ENCODE measurements at places on chromosomes 7 and 10.

GRCh38 chr7:105742787-105743186, 133.6 kb downstream of the ATXN7L1 start:
- DNase-seq: no peak

DNA sequence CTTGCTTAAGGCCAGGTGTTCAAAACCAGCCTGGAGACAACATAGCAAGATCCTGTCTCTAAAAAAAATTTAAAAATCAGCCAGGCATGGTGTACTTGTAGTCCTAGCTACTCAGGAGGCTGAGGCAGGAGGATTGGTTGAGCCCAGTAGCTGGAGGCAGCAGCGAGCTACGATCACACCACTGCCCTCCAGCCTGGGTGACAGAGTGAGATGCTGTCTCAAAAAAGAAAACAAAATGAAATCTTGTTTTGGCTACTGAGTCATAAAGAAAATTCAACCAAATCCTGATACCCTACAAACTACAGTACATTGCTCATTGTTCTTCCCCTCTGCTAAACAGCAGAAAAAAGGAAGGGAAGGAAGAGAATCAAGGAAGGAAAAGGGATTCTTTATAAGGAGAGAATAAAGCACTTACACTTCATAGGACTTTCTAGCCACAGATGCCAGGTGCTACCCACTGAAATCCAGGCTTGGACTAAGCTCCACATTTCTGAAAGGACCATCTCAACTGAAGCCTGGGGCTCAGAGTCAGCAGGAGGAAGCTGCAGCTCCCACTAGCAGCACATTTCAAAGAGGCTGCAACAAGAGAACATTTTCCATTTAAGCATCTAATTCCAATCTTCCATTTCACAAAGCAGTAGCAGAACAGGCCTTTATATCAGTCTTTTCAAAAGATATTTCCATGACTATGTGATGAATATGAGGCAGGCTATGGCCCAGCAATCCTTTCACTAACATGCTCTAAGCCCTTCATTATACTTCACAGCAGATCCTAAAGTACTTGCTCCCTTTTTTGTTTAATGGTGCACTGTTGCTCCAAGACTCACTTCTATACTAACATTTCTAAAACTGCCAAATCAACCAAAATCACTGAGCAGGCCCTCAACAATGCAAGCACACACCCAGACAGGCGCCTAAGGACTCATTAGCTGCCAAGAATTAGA, 13.5 kb downstream of the TNPO3 start:
- no peak for DNase-seq

GRCh38 chr10:122650331-122650730, 49.3 kb downstream of the C10orf120 start:
- DNase-seq: no peak

DNA sequence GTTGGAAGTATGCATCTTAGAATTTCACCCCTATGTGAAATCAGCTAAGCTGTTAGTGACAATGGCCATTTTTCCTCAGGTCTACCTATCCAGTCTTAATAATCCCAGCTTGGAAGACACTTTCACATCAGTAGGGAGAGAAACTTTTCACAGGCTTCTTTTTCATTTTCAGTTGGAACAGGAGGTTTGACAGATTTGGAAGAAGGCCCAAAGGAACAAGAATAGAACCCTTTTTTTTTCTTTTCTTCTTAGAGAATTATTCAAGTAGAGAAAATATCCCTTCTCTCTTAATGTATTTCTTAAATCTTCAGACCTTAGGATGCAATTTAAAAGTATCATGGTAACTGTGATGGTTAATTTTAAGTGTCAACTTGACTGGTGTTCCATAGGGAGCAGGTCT, 410.5 kb upstream of the C7orf33 start:
- no peak for DNase-seq

- DNase-seq: no peak
Observed at GRCh38 chr10:24341371-24341770, 132.4 kb downstream of the KIAA1217 start.

- no peak for DNase-seq
Observed at GRCh38 chr10:13617116-13617515, 30.4 kb downstream of the PRPF18 start.

DNA sequence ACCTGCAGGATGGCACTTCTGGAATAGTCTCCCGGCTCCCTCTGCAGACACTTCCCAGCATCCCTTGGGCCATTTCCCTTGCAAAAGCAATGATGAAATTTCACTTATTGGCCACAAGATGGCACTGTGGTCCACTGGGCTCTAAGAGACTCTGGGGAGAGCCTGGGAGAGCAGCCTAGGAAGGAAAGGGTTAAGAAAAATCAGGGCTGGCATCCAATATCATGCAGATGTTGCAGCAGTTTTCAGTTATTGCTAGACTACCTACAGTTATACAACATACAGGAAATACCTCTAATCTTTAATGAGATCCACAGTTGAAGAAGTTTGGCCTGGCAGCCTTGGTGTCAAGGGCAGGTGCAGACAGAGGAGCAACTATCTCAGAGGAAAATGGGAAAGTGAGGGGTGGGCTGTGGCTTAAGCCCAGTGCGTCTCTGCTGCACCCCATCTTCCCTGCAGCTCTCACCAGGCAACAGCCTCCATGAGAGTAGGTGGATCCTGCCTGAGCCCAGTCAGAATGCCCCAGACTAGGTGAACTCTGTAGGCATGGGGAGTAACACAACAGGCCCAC, 100.2 kb upstream of the PRSS58 start:
- peak; percentile 33 for DNase-seq

GRCh38 chr7:90320418-90320800, 695 bp downstream of the FAM237B start:
- DNase-seq: no peak

- DNase-seq: no peak
Observed at GRCh38 chr7:6159524-6160031, 112.8 kb downstream of the CYTH3 start.

DNA sequence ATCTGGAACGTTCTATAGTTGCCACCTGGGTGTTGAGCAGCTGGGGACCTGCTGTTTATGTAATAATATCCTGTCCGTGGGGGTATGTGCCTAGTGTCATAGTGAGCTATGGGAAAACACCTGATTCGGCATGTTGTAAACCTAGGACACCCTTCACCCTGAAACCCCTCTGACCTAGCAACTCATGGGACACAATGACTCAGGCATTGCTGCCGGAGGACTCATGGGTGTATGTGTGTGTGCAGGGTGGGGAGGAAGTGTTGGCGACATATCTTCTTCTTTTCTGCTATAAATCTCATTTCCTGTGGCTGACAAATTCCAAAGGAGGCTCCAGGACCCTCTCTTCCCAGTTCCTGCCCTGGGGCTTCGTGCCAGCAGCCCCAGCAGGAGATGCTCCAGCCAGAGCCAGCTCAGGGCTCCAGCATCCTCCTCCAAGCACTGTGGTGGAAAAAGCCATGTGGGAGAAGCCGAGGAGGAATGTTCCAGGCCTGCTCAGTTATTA, 77.0 kb upstream of the PODXL start:
- no peak for DNase-seq

- DNase-seq: no peak
Observed at GRCh38 chr7:44755698-44756627, 7.3 kb downstream of the ZMIZ2 start.

DNA sequence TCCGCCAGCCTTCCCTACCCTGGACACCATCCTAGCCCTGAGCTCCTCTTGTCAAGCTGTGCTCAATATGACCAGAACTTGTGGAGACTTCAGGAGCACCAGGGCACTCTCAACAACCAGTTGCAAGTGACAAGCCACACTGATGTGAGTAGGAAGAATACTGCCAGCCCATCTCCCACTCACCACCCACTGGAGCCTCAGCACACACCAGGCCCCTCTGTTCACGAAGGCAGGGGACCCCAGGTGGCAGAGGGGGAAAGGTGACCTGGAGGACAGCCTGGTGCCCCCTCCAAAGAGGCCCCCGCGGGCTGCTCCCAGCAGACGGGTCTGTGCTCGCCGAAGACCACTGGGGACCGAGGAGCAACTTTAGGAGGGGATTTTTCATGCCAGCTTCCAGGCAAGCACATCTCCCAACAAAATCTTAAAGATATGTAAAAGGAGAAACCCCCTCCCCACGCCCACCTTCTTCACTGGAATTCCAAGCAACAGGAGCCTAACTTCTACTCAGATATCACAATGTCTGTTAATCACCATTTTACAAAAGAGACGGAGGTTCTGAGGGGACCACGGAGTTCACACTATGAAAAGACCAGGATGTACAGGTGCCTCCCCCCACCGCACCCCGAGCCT, 1.0 kb downstream of the MMD2 start:
- no peak for DNase-seq

Measured in GM12891 (cell line).